ENCODE measurements at places on chromosomes 12 and 14.

DNA sequence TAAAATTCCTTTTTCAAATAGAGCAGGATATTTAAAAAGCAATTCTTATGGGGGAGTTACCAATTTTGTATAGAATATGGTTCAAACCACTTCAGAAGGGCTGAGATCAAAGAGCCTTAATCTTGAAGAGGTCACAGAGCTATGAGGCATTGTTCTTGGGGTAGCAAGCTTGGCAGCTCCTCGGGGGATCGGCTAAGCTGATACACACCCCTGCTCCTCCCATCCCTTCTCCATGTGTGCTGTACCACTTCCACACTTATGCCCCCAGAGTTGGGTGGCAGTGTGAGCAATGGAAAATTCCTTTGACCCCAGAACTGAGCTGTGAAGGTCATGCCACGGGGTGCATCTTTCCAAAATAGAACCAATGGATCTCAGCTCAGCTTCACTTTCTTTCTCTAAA lies 15.0 kb upstream of the TMEM30B start:
- DNase-seq: no peak

GRCh38 chr12:7729746-7730145 lies 17.4 kb downstream of the CLEC4C start:
- DNase-seq: no peak

DNA sequence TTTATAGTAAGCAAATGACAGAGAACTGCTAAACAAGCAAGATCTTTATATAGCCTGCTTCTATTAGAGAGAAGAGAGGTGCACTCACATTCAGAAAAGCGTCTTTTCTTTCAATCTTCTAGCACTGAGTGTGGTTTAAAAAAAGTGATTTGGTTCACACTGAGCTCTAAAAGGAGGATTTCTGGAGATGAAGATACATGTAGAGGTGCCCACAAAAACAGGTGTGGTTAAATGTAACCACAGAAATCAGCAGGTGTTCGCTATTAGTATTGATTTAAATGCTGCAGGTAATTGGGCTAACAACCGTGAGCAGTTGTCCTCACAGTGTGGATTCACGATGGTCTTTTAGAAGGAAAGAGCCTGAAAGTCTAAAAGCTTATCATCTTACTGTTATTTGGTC lies 10.7 kb downstream of the PKP2 start:
- DNase-seq: no peak

DNA sequence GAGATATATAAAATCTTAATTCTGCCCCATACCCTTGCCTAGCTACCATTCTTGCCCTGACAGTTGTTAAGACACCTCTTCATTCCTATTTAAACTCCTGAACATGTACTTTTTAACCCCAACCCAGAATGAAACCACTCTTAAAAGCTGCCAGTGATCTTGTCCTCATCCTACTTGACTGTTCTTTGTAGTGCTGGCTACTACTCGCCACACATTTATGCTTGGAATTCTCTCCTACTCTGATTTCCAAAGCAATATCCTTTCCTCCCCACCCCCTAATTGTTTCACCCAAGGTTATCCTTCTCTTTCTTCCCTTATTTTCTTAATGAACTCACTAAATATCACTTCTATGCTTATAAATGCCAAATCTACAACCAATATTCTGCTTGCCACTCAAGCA lies 4.1 kb downstream of the NFYB start:
- no peak for DNase-seq

DNA sequence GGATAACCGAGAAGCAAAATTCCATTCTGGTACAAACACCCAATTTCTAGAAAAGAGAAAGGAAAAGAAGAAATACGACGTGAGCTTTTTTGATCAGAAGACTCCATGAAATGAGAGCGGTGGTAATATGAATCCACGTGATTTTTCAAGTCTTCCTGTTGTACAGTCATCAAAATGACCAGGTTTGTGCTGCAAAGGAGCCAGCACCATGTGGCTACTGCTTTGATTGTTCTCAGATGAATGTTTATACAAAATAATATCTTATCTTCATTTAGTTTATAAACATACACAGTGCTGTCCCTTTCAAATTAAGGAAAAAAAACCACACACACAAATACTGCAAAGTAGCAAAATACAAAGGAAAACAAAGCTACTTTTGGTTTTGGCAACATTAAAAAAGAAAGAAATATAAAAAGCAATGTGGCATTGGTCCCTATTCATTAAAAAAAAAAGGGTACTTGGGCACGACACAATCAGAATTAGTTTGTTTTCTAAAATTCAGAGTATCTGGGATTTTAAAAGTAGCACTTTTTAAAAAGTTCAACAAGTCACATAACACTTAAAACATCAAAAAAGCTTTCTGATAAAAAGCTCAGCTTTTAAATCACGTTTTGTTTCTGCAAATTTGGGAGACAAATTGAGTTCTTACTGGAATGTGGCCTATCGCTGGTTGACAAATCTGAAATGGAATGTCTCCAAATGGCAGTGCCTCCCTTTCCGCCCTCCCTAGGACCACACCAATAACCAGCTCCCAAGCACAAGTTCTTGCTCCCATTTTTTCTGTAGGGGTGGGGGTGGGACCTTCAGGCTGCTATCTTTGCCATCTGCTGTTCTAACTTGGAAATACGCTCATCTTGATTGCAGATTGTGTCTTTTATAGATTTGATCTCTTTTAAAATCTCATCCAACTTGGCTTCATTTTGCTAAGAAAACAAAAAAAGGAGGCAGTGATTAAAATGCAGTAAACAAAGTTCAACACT lies 13.2 kb upstream of the SELPLG start:
- no peak for DNase-seq

- DNase-seq: no peak
These were observed 154.9 kb upstream of the PELI2 start for GRCh38 chr14:55963295-55963694.

DNA sequence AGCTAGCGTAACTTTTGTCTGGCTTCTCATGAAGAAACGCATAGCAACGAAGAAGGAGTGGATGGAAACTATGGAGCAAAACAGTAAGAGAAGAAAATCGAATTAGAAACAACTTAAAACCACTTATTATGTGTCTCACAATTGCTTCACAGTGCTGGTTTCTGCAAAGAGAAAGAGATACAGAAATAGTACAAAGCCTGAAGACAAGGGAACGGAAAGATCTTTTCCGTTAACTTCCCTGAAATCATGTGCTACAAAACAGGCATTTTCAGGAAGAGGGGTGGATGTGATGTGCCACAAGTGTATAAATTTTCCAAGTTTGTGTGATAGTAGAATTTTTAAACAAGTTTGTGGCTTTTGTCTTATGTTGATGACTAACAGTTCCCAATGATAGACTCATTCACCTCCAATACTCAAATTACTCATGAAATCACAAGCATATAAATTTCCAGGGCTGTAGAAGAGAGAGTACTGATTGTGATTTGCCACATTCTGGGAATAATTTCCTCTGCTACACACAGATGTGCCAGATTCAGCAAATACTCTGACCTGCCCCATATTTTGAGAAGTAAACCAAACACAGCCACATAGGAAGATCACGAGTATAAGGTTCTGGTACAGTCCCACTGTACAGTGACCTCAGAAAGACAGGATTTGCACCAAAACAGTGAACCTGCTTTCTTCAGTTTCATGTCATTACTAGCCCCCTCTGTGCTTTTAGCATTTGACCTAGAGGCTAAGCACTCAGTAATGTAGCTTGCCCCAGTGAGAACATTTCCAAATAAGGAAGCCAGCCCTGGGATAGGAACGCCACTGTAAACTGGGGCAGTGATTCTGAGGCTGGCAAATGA lies 41.4 kb upstream of the PPFIA2 start:
- DNase-seq: no peak

DNA sequence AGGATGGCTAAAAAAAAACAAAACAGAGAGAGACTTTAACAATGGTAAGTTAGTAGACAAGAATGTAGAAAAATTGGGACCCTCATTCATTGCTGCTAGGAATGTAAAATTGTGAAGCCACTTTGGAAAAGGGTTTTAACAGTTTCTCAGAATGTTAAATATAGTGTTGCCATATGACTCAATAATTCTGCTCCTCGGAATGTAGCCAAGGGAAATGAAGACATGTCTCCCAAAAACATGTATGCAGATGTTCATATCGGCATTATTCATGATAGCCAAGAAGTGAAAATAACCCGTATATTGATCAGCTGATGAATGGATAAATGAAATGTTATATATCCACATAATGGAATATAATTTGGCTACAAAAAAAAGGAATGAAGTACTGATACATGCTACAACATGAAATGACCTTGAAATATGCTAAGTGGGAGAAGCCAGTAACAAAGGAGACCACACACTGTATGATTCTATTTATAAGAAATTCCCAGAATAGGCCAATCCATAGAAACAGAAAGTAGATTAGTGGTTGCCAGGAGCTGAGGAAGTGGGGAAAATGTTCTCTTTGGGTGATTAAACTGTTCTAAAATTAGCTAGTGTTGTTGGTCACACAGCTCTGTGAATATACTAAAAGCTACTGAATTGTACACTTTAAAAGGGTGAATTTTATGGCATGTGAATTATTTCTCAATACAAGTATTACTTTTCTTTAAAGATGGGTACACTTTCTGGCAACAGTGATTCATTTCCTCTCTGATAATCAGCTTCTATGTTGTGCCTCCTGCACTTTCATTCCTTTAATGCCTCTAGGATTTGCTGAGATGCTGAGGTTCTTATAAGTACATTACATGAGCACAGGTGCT lies 132.5 kb downstream of the DAAM1 start:
- no peak for DNase-seq

- DNase-seq: no peak
These were observed 124.9 kb downstream of the BCAT1 start for GRCh38 chr12:24823808-24824515.

DNA sequence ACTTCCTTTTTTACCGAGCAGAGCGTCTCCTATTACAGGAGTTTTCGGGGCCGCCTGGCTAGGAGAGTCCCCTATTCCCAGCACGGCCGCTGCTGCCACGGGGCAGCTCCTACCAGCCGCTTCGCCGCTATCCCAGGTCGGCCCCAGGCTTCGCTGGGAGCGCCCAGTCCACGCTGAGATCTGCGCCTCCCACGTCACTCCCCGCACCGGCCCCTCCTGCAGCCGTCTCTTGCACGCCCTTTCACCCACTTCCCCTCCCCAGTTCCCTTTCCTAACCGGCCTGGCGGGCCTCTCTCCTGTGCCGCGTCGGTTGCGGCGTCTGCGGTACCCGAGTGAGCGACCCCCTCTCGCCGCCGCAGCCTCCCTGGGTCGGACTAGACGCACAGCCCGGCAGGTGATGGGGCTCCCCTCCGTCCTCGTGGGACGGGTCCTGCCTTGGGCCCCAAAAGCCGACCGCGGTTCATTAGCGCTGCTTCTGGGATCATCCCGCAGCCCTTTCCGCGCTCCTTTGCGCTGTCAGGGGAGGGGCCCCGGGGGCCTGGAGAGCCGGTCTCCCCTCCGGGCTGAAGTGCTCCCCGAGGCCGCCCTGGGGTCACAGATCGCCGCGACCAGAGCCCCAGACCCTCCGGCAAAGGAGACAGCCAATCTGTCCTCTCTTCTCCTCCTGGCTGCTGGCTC lies 1318.4 kb downstream of the TMEM121 start:
- DNase-seq: peak; percentile 85

DNA sequence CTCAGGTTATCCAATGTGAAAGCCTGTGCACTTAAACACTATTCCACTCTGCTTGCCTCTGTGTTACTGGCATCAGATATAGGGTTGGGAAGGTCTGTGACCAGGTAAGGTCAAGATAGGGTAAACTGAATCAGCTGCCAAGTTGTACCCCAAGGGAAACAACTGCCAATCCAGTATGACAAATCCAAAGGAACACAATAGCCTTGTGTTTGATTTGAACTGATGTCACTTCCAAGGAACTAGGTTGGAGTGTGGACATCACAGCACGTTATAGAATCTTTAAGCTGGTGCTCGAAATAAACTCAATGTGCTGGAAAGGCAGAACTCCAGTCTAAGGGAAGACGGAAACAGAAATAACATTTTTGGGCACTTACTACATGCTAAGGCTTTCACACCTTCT lies 223.4 kb upstream of the BTG1 start:
- DNase-seq: no peak

DNA sequence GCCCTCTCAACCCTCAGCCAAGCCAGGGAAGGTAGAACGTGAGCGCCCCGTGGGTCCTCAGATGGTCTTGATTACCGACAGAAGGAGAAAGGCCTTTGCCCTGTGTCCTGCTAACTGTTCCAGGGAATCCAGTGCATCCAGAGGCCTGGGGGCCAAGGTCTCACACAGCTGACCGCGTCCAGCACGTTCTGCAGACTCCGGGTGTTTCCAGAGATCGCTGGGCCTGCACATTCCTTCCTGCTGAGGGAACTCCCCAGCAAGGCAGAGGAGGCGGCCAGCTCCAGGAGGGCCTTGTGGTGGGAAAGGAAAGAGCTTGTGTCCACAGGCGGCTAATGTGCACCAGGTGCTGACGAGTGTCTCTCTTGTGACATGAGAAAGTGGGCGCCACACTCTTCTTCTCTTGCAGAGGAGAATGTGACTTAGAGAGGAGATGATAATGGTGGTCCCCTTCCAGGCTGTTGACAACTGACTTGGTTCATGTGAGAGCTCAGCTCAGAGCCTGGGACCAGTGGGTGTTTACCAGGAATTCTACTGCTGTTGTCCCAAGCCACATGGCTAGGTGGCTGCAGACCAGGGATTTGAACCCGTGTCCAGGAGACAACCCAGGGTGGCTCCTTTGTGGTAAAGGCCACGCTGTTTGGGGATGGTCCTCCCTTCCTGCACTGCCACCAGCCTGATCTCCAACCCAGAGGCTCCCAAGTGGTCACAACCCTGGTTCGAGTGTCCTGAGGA lies 46.8 kb upstream of the DLK1 start:
- DNase-seq: no peak

DNA sequence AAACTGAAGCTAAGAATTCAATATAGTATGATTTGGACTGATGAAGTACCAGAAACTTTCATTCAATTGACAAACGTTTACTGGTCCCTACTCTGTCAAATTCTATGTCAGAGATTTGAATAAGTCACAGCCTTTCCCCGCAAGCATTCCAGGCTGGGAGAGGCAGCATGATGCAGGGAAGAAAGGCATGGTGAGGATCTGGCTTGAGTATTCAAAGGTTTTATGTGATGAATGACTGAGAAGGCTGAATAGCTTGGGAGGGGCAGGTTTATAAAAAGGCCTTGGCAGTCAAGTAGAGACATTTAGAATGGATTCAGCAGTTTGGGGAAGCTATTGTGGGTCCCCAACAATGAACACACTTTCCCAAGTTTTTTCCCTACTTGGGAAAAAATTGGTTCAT lies 431.8 kb downstream of the DPF3 start:
- DNase-seq: no peak

GRCh38 chr14:98954349-98955000 lies 317.5 kb downstream of the BCL11B start:
- no peak for DNase-seq

DNA sequence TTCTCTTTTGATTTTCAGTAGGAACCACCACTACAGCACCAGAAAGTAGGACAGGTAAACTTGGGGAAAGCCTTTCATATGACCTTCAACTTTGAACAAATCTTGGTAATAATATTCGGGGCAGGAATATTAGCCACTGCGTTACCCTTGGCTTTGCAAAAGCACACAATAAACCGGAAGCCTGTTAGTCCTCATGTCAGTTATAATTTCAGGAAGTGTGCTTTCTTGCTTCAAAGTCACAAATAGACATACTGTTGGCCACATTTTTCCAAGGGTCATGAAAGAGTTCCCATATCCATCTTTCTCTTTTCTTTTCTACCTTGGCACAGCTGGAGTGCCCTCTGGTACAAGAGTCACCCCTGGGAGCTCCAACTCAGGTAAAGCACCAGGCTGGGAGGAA lies 167.2 kb upstream of the CNTN1 start:
- DNase-seq: no peak

All from mucosa of descending colon (tissue), 3 donors.